H9 (cell line): ENCODE measurements at places on chromosomes 2 and 18.

DNA sequence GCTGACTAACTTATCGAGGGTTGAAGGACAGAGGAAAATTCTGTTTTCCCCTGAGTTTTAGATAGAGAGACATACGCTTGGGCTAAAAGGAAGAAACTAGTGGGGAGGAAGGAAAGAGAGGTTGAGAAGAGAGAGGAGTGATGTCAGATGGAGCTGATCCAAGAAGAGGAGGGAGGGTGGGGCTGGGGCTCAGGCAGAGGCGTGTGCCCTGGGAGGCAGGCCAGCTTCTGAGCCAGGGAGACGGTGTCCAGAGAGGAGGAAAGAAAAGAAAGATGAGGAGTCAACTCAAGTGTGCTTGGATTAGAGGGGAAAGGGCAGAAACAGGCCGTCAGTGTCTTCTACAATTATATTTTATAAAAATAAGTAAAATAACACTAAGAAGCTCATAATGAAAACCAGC, 56.2 kb downstream of the EMILIN2 start:
- no peak overlapping the region for H3K27ac ChIP-seq
- H3K36me3 ChIP-seq = peaks cover 5% of the 10 kb centered on the region
- no peaks in the 10 kb centered on the region for H3K4me1 ChIP-seq
- no peak overlapping the region for H3K4me3 ChIP-seq
- H3K27me3 ChIP-seq = no peaks in the 10 kb centered on the region
- DNase-seq = no peak

GRCh38 chr18:39037925-39038324, 1472.3 kb upstream of the CELF4 start:
- no peak overlapping the region for H3K4me3 ChIP-seq

DNA sequence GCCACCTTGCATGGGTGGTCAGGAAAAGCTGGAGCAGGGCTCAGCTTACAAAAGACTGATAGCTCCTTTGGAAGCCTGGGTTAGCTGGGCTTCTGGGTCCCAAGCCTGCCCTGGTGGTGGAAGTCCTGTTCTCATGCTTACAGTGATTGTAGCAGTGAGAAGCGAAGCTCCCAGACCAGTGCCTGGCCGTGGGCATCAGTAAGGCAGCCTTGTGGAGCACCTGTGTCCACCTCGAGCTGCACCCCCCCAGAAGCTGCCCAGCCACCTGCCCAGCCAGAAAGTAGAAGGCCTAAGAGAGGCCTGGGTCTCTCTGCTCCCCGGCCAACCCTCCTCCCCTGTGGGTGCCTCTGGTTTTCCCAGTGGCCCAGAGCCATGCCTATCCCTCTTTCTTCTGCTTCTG, 10.5 kb downstream of the GLI2 start:
- no peak overlapping the region for H3K27ac ChIP-seq
- no peaks in the 10 kb centered on the region for H3K27me3 ChIP-seq
- peaks cover 17% of the 10 kb centered on the region; the same call in 1 of the 2 replicates for H3K36me3 ChIP-seq
- H3K4me3 ChIP-seq = no peak overlapping the region
- peaks cover 15% of the 10 kb centered on the region for H3K4me1 ChIP-seq

DNA sequence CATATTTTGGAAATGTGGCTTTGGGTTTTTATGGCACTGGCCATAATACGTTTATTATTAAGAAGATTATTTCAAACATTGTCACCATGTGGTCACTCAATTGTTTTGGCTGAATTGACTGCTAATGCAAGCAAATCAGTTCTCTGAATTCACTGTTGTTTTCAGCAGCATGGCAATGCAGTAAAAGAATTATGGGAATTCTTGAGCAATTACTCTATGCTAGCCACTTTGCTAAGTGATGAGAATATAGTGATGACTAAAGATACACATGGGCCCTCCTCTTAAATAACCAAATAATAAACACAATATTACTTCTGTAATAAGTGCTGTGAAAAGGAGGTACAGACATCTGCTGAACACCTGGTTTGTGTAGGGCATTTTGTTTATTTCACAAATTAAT, 58.0 kb upstream of the FANCL start:
- no peak overlapping the region for H3K27ac ChIP-seq
- no peak overlapping the region for H3K4me3 ChIP-seq
- DNase-seq = no peak
- H3K36me3 ChIP-seq = no peaks in the 10 kb centered on the region

- H3K36me3 ChIP-seq = no peaks in the 10 kb centered on the region
- no peaks in the 10 kb centered on the region for H3K27me3 ChIP-seq
- DNase-seq = no peak
These were observed 248.5 kb downstream of the PRKCE start for GRCh38 chr2:45899926-45900325.

DNA sequence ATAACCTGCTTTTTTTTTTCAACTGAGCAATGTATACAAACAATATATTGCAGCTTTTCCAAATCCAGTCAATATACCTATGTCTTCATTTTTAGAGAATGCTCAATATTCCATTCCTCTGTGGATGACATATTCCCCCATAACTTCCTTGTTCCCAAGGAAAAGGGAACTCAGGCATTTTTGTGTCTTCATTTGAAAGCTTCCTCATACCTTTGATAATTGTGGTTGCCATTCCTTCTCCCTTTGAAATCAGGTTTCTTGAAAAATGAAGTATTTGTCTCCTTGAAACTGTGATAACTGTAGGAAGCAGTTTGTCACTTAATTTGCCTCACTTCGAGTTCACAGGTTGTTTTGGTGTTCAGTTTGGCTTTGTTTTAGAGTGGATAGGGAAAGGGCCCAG, 13.5 kb downstream of the ELAC1 start:
- no peak overlapping the region for H3K27ac ChIP-seq
- H3K36me3 ChIP-seq = peaks cover 30% of the 10 kb centered on the region
- H3K4me3 ChIP-seq = no peak overlapping the region
- H3K4me1 ChIP-seq = no peaks in the 10 kb centered on the region

GRCh38 chr2:16413285-16413684, 252.3 kb downstream of the CYRIA start:
- no peaks in the 10 kb centered on the region for H3K4me1 ChIP-seq
- H3K27me3 ChIP-seq = no peaks in the 10 kb centered on the region
- H3K36me3 ChIP-seq = peaks cover 4% of the 10 kb centered on the region
- no peak overlapping the region for H3K4me3 ChIP-seq
- no peak overlapping the region for H3K27ac ChIP-seq
- DNase-seq = no peak

DNA sequence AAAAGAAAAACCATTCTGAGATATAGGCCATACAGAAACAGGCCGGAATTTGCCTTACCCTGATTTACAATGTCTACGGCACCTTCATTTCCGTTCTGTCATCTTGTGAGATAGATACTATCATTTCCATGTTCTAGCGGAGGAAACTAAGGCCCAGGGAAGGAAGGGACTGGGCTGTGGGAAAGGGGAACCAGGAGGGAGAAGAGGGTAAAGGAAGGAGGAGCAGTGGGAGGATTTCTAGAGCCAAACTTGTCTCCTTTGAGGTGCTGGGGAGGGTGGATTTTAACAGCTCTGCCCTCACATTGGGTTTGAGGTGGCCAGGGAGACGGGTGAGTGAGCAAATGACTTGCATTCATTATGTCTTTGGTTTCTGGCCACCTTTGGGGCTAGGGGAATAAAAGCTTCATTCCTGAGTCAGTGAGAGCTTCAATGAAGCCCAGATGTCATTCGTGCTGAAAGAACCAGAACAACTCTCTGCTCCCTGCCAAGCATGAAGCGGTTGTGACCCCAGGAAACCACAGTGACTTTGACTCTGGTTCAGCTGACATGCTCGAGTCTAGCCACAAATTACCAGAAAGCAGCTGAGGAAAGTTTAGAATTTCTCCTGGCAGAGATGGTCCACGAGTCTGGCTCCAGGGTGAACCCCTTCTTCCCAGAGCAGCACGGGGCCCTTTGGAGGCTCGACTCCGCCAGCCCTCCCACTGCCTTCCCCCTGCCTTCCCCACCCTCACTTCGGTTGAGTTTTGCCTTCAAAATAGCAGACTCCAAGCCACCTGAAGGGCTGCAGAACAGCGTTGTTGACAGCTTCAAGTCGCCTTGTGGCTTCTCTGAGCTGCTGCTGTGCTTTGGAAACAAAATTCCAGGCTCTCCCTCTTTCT, 3.8 kb downstream of the ACTG2 start:
- no peak overlapping the region; the same call in 2 of the 3 replicates for H3K4me3 ChIP-seq
- no peaks in the 10 kb centered on the region for H3K4me1 ChIP-seq
- H3K27me3 ChIP-seq = no peaks in the 10 kb centered on the region
- DNase-seq = no peak
- no peaks in the 10 kb centered on the region for H3K36me3 ChIP-seq

DNA sequence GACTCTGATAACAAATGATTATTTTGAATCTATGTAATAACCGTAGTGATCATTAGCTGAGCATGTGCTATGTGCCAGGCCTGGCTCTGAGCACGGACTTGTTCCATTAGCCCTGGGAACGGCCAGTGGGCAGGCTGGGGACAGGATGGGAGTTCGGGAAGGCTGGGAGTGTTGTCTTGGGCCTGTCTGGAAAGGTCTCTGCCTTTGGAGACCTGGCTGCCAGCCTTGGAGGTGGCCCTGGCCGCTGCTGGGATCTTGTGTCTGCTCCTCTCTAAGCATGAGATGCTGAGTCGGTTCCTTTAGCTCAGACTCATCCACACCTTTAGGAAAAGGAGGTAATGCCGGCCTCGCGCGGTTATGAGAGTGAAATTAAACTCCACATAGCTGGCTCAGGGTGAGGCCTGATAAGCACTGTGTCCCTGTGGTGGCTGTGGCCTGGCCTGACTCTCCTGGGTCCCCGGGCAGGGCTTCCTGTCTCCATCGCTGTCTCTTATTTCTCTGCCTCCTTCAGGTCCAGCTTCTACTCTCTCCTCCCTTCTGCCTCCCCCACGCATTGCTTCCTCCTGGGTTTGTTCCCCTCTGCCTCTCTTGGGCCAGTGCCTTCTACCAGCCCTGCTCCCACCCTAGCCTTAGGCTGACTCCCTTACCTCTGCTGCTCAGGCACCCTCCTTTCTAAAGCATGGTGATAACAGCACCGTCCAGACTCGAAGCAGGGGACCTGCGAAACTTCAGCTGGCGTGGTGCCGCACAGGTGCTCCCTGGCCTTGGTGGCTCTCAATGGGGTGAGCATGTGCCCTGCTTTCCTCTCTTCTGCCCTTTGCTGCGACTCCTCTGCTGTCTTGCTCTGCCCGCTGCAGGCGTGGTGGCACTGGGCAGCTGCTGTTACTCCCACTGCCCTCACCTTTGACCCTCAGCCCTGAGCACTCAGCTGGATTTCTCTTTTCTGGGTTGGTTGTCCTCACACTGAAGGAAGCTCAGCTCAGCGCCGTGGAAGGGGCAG, 41.8 kb downstream of the NCK2 start:
- H3K4me3 ChIP-seq = no peak overlapping the region
- H3K27me3 ChIP-seq = no peaks in the 10 kb centered on the region
- DNase-seq = no peak
- no peaks in the 10 kb centered on the region; the same call in 1 of the 2 replicates for H3K4me1 ChIP-seq
- no peaks in the 10 kb centered on the region for H3K36me3 ChIP-seq

DNA sequence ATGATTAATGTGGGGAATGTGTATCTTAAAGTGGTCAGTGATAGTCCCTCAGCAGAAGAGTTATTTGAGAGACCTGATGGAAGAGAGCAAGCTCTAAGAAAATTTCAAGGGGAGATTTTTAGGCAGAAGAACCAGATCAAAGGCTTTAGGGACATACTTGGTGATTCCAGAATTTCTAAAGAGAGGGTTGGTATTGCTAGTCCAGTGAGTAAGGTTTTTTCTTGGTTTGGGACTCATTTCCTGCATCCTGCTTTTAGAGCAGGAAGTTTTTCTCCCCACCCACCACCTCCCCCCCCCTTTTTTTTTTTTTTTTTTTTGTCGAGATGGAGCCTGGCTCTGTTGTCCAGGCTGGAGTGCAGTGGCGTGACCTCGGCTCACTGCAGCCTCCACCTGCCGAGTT, 42.7 kb upstream of the DYSF start:
- H3K27me3 ChIP-seq = no peaks in the 10 kb centered on the region
- no peak for DNase-seq
- H3K27ac ChIP-seq = no peak overlapping the region
- H3K4me1 ChIP-seq = no peaks in the 10 kb centered on the region
- no peak overlapping the region for H3K4me3 ChIP-seq
- peaks cover 38% of the 10 kb centered on the region for H3K36me3 ChIP-seq

DNA sequence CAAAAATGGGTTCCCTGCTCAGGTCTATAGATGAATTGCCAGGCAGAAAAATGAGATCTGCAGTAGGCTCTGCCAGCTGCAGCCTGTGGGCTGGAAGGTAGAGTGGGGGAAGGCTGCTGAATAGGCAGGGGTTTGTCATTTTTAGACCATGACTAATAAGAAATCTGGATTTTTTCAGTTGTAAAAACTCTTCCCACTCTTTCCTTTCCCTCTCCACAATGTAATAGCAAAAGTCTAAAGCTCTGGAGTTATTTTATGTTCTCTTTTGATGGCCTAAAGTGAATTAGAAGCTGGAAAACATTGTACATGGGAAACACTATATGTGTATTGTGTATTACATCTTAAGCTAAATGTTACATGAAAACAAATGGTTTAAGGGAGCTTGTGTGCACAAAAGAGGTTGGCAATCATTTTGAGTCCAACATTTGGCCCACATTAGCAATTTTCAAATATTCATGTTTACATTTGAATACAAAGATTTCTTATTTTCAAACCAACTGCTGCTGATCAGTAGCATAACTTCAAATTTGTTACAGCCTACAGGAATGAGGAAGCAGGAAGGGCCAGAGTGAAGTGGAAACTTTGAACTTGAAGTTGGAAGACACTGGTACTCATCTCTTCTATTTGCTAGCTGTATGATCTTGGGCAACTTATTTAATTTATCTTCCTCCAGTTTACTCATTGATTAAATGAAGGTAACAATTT, 407.1 kb downstream of the SLC4A3 start:
- no peak for DNase-seq
- no peak overlapping the region for H3K4me3 ChIP-seq
- H3K27ac ChIP-seq = no peak overlapping the region
- H3K4me1 ChIP-seq = no peaks in the 10 kb centered on the region
